Naive B cell (primary cell): ENCODE measurements at places on chromosomes 4 and X. TPM values are rescaled to one million over a fixed set of nuclear protein-coding genes. Genes with fewer than 3 reads are reported as not detected.

The PCDH11X gene
- not detected for polyA plus RNA-seq

The TLR2 gene
- 1.5 TPM for polyA plus RNA-seq

The HELT gene
- polyA plus RNA-seq, result not detected

The GAGE2A gene
- polyA plus RNA-seq, result not detected

The IGFBP7 gene
- not detected for polyA plus RNA-seq

The F9 gene
- not detected for polyA plus RNA-seq

The ALAS2 gene
- 2.4 TPM for polyA plus RNA-seq

The TCP11X2 gene
- not detected for polyA plus RNA-seq

The ODAPH gene
- polyA plus RNA-seq, result not detected

The NEXMIF gene
- not detected for polyA plus RNA-seq

The GPR50 gene
- not detected for polyA plus RNA-seq

The GAR1 gene
- 10.5 TPM for polyA plus RNA-seq

The USP26 gene
- polyA plus RNA-seq, result not detected

The GAGE12J gene
- polyA plus RNA-seq, result not detected

The CWH43 gene
- polyA plus RNA-seq, result not detected

The GPRIN3 gene
- 0.06 TPM for polyA plus RNA-seq

The PITX2 gene
- polyA plus RNA-seq, result not detected

The SPACA5 gene
- not detected for polyA plus RNA-seq

The ABLIM2 gene
- 0.57 TPM for polyA plus RNA-seq

The INTU gene
- polyA plus RNA-seq, result not detected

The GLRA3 gene
- not detected for polyA plus RNA-seq

The FGF5 gene
- not detected for polyA plus RNA-seq

The CLTRN gene
- polyA plus RNA-seq, result 0.36 TPM

The JCHAIN gene
- 226 TPM for polyA plus RNA-seq

The CYLC1 gene
- polyA plus RNA-seq, result not detected

The VCX2 gene
- not detected for polyA plus RNA-seq

The ENAM gene
- not detected for polyA plus RNA-seq

The ADH1C gene
- polyA plus RNA-seq, result not detected

The HPGD gene
- not detected for polyA plus RNA-seq

The HPSE gene
- polyA plus RNA-seq, result 2.7 TPM

The PDGFRA gene
- 1.2 TPM for polyA plus RNA-seq
